ENCODE measurements at places on chromosomes 2 and 18.

GRCh38 chr2:107634172-107634571 is 192.5 kb upstream of the RGPD4 start:
- DNase-seq, result no peak

DNA sequence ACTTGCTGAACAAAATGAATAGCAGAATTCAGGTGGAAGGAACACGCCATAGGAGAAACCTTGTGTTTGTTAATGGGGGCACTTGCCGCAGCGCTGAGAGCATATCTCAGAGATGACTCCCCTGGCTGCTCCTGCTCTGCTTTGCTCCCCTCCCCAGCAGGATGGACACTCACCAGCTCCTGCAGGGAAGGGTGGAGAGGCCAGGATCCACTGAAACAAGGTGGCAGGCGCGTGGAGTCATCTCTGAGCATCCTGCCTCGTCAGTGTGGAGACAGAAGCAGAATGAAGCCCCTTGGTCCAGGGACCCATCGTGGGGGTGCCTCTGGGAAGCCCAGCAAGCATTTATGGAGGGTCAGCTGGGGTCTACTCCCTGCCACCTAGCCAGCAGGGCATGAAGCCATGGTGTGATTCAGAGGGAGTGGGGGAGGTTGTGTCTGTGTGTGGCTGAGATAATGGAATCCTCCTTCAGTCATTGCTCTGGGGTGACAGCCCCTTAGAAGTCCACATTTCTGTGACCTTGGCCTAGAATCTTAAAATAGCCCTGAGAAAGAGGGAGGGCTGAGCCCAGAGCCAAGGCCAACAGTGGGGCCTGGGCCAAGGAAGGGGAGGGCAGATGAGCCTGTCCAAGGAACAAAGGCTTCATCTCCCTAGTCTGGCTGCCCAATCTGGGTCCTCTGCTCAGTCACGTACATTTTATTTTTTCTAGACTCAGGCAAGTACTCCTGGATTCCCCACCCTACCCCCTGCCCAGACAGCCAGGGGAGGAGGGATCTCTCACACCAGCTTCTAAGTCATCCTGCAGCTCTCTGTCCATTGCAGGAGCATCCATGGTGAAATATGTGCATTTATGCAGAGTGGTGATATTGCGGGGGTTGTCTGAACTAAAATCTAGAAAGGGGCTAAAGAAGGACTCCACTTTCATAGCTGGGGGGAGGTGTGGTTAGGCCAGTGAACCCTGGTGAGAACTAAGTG is 215.4 kb downstream of the ZBTB7C start:
- peak; percentile 21 for DNase-seq

DNA sequence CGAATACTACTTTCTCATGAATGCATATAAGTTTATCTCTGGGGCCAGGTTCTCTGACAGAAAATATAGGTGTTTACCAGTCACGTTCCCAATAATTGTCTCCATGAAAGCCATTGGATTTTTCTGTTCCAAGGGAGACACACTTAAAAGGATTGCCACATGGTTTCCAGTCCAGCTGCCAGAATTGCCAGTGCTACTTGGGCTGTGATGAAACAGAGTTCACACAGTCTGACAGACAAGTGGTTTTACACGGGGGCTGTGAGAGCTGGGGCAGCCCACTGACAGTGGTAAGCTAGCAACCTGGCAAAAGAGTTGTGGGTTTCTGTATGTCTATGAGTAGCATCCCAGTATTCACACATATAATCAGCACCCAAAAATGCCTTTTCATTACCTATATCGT is 27.7 kb upstream of the ATRAID start:
- DNase-seq, result peak; percentile 66

DNA sequence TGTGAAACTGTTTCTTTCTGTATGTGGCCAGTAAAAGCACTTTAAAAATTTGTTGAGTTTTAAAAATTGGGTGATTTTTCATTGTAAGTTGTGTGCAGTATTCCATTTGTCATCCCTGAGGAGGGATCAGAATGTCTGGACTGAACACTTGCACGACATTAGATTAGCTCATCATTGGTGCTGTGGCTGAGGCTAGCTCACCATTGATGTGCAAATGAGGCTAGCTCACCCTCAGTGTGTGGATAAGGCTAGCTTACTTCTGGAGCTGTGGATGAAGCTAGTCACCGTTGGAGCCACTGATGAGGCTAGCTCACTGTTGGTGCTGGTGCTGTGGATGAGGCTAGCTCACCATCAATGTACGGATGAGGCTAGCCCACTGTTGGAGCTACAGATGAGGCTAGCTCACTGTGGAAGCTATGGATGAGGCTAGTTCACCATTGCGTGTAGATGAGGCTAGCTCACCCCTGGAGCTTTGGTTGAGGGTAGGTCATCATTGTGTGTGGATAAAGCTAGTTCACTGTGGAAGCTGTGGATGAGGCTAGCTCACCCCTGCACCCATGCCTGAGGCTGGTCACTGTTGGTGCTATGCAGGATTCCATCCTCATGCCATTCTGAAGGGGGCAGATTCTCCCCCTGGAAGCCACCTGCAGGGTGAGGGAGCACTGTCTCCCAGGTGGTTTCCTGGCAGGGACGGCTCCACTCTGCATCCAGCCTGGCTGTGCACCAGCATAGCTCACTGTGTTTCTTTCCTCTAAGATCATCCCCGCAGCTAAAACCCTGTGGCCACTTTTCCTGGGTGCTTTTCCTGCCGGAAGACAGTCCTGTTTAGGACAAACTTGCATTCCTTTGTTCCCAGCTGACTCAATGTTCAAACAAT is 101.1 kb downstream of the TWIST2 start:
- DNase-seq, result peak; percentile 39

DNA sequence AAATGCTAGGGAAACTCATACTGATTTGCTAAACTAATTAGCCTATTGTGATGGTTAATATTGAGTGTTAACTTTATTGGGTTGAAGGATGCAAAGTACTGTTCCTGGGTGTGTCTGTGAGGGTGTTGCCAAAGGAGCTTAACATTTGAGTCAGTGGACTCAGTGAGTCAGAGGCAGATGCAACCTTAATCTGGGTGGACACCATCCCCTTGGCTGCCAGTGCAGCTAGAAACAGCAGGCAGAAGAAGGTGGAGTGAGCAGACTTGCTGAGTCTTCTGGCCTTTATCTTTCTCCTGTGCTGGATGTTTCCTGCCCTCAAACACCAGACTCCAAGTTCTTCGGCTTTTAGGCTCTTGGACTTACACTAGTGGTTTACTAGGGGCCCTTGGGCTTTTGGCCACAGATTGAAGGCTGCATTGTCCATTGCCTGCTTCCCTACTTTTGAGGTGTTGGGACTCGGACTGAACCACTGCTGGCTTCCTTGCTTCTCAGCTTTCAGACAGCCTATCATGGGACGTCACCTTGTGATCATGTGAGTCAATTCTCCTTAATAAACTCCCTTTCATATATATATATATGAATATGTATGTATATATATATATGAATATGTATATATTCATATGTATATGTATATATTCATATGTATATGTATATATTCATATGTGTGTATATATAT is 69.7 kb downstream of the RPRM start:
- DNase-seq, result no peak

GRCh38 chr2:48781366-48781765 is 25.8 kb upstream of the LHCGR start:
- DNase-seq, result no peak

DNA sequence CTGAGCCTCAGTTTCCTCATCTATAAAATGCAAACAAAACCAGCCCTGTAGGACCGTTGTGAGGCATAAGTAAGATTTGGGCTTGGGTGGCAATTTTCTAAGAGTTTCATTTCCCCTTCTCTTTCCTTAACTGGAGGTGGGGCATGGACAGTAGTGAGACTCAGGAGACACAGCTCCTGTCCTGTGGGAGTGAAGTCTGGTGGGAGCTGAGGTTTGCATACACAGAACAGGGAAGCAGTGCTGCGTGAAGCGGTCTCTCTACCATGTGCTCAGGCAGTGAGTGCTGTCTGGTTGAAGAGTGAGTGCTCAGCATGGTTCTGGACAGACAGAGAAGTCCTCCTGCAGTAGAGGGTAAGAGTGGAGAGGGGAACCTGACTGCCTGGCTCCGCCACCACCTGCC is 62.3 kb upstream of the MCFD2 start:
- no peak for DNase-seq

DNA sequence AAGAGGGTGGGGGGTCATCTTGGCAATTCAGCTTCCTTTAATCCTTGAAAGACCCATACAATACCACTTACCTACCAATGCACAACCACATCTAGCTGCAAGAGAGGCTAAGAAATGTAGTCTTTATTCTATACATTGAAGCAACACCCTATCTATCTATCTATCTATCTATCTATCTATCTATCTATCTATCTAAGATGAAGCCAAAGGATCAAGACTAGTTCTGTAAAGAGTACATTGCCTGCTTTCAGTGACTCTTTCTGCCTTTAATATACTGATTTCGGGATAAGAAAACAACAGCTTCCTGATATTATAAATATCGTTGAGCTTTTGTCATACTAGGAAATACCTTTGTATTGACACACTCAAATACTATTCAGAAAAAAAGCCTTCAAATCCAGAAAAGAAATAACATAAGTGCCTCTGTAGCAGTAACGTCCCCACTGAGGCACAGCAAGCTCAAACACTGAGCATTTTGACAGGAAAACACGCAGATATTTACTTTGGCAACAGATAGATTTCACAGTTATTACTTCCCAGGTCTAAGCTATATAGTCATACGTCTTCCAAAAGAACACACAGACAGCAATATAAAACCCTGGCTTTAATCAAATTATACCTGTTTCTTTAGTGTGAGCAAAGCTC is 139.4 kb upstream of the SERTAD2 start:
- no peak for DNase-seq

GRCh38 chr2:136010126-136010525 is 24.7 kb upstream of the DARS1 start:
- no peak for DNase-seq

- DNase-seq, result no peak
Observed at GRCh38 chr2:54336977-54337255, 80.9 kb upstream of the TSPYL6 start.
